AG04449 (cell line): ENCODE measurements at places on chromosomes 3 and 15.

DNA sequence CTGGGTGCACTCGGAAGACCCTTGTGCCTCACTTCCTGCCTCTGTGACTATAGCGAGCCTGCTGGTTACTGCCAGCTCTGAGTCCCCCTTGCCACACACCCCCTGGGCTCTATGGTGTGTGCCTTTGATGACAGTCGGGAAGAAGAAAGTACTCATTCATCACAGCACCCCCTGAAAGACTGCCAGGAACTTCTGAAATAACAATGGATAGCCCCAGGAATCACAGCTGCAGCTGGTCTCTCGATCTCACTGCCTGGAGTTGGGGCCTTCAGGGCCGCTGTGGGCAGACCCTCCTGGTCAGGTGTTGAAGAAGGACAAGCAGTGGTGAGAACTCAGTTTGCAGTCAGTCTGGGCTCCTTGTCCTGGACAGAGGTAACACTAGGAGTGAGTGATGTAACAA, 9.8 kb upstream of the RPP14 start:
- no peak for DNase-seq

DNA sequence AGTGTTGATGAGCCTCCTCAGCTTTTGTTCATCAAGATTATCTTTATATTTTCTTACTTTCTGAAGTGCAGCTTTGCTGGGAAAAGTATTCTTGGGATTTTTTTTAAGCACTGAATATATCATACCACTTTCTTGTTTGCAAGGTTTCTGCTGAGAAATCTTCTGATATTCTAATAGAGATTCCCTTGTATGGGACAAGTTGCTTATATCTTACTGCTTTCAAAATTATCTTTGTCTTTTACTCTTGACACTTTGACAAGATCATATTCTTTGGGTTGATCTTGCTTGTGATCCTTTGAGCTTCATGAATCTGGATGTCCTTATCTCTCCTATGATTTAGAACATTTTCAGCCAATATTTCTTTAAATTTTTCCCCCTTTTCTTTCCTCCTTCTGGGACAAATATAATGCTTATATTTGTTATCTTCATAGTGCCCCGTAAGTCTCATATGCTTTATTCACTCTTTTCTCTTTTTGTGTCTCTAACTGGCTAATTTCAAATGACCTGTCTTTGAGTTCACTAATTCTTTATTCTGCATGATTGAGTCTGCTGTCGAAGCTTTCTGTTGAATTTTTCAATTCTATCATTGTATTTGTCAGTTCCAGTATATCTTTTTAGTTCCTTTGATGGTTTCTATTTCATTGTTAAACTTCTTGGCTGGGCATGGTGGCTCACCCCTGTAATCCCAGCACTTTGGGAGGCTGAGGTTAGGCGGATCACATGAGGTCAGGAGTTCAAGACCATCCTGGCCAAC, 211.4 kb upstream of the MANF start:
- no peak for DNase-seq

DNA sequence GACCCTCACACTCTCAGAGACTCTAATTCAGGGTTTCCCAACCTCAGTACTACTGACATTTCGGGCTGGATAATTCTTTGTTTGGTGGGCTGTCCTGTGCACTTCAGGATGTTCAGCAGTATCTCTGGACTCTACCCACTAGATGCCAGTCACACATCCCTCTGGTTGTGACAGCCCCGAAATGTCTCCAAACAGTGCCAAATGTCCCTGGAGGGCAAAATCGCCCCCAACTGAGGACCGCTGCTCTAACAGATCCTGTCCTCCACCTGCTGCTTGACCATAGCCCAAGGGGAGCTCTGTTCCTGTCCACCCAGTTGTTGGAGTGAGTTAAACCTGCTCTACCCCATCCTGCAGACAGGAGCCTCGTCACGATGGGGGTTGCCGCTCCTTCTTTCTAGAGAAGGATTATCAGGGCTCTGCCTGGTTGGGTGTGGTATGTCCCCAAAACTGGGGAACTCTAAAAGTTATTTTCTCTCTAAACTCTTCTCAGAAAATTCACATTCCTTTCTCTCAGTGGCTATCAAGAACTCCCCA, 85.6 kb upstream of the PSMD6 start:
- DNase-seq, result no peak

- DNase-seq, result no peak
Observed at GRCh38 chr3:14440531-14441239, 38.3 kb downstream of the SLC6A6 start.

DNA sequence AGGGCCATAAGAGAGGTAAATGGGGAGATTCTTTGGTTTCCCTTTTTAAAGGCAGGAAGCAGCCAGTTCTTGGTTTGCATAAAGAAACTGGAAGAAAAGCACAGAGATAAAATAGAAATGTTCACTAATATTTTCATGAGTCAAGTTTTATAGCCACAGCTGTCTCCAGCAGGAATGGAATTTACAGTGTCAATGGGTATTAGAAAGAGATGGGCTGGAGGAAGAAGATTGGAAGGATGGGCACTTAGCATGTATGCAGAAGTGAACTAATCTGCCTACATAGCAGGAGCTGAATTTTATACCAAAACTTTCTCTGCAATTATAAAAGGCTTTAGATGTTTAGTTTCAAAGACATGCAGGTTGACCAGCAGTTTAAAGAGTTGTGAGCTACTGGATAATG, 521.9 kb upstream of the GOLIM4 start:
- no peak for DNase-seq

DNA sequence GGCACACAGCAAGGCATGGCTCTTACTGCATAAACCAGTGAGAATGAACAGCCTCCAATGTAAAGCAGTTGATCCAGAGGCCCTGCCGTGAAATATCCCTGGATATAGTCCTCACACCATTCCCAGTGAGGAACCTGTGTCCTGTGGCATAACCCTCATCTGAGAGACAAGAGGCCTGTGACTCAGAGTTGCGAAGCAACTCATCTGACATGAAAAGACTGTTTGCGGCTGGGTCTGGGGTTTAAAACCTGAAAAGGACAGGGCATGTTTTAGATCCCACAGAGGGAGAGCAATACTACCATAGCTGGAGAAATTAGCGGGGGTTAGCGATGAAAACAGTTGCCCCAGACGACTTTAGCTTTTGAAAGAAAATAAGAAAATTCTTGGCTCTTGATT, 165.3 kb upstream of the BHLHE40 start:
- DNase-seq, result no peak

GRCh38 chr15:78088773-78089080, 3.6 kb upstream of the SH2D7 start:
- DNase-seq, result no peak

- DNase-seq, result no peak
Observed at GRCh38 chr3:73215281-73215680, 153.8 kb downstream of the EBLN2 start.

DNA sequence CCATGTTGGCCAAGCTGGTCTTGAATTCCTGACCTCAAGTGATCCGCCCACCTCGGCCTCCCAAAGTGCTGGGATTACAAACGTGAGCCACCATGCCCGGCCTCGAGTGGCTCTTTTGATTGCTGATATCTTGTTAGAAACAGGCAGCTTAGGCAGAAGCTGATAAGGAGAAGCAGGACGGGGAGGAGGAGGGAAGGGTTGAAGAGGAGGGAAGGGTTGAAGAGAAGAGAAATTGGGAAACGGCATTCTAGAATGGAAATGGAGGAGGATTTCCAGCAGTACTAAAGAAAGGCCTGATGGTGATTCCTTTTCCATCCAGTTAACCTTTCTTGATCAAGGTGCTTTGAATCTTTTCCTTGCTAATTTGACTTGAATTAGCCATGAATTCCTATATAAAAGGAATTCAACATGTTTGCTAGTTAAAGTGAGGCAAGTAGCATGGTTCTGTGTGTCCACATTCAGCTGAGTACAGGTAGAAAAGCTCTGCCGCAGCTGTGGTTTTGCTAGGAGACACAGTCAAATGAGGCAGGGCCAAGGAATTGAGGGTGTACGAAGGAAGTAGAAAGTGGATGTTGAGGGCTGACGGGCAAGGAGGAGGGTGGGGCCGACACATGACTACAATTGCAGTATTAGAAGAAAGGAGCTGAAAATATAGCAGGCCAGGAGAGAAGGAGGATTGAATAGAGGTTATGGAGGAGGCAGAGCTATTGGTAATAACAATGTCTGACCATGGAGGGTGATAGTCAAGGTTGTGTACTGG, 27.2 kb upstream of the ATP1B3 start:
- no peak for DNase-seq

DNA sequence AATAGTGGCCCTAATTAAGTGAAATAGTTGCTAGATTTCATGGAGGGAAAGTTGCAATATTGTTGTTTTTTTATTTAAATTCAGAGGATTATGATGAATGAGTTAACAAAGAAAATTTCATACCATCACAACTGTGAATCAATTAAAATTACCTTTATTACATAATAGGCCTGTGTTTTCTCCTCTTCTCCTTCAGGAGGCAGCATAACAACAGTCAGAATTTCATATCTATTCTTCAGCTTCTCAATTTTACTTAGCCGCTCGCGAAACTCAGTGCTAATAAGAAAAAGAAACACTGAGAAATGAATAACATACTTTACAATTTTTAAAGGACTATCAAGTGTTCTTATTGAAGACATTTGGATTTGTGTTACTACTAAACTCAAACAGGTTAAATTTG, 29.4 kb downstream of the TTC14 start:
- no peak for DNase-seq

DNA sequence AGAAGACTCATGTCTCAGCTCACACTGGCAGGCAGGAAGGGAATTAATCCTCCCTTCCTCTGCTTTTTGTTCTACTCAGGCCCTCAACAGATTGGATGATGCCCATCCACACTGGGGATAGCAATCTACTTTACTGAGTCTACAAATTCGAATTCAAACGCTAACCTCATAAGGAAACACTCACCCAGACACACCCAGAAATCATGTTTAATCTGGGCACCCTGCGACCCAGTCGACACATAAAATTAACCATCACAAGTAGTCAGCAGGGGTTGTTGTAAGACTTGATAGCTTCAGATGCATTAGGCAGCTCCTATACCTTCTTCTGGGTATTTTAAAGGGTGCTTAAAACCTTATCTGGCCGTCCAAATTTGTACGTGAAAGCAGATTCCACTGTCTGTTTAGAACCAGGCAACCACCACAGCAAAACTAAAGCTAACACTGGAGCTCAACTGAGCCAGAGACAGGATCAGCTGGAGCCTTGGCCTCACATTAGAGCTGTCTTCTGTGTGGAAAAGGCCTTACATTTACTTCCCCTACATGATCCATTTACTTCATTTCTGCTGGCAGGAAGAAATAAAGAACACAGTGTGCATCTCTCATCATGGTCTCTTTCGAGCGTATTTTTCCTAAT, 407.3 kb upstream of the PPP2R3A start:
- DNase-seq, result no peak

DNA sequence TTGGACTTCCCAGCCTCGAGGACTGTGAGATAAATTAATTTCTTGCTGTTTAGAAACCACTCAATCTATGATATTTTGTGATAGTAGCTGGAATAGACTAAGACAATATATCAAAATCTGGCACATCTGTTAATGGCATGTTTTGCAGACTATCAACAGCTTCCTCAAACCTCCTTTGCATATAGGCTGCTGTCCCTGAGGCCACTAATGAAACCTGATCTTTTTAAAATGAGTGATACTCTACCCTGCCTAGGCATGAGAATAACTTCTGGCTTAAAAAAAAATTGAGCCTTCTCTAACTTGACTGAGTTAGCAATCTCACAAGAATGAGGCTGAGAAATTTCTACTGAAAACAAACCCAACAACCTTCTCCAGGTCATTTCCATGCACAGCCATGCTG, 176.0 kb upstream of the CRBN start:
- no peak for DNase-seq

DNA sequence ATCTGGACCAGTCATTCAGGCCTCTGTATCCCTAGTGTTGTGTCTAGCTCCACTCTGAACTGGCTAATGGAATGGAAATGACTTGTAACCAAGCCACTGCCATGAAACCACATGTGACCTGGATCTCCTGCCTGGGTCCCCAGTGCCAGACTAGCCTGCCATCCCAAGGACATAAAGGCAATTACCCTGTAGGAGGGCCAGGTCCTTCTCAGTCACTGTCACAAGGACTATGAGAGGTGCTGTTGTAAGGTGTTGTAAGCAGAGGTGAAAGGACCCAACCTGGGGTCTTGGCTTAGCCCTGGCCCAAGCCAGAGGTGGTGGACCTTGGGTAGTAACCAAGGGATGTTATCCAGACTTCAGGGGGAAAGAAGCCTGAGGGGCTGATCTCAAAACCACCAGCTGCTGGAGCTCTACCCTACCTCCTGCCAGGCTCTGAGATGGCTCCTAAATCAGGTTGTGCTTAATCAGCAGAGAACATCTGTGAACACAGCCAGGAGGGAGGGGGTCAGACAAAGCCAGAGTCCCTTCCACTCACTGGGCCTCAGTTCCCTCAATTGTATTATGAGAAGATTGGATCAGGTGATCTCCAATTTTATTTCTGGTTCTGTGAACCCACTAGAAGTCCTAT, 15.7 kb upstream of the KLHL24 start:
- no peak for DNase-seq

DNA sequence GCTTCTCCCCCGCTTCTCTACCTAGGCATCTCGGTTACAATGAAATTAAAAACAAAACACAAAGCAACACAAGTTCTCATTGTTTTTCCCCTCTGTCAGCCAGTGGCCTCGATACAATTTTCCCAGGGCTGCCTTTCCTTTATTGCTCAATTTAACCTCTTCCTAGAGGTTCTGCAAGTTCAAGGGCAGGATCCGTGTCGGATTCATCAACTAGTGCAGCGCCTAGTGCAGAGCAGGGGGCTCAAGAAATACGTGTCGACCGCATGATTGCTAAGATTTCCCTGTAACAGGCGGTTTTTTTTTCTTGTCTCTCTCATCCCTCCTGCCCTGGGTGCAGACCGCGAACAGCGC, 1.4 kb upstream of the BHLHE40 start:
- DNase-seq, result no peak

GRCh38 chr3:128426128-128426921, 40.4 kb downstream of the DNAJB8 start:
- no peak for DNase-seq

DNA sequence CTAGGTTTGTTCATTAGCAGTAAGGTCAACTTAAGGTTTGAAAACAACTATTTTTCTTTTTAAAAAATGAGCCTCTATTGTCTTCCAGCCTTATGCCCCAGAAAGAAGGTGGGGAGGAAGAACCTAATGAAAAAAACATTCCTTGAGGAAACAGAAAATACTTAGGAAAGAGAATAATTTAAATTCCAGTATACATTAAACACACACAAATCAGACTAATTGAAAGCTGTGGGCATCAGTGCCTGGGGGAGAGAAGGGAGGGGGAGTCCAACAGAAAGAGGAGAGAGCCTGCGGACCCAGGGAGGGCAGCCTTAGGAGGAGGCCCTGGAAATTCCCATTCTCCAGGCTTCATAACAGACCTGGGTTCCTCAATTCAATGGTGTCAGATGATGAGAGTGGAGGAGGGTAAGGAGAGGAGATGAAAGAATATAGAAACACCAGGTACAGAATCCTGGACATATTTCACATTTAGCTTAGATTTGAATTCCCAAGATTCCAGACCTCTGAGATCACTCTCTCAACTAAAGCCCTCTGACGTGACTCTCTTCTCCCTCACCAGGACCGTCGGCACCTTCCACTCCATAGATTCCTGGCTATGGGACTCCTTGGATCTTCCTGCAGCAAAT, 320.5 kb upstream of the UMPS start:
- no peak for DNase-seq
